ENCODE measurements at places on chromosomes 7 and 10.

DNA sequence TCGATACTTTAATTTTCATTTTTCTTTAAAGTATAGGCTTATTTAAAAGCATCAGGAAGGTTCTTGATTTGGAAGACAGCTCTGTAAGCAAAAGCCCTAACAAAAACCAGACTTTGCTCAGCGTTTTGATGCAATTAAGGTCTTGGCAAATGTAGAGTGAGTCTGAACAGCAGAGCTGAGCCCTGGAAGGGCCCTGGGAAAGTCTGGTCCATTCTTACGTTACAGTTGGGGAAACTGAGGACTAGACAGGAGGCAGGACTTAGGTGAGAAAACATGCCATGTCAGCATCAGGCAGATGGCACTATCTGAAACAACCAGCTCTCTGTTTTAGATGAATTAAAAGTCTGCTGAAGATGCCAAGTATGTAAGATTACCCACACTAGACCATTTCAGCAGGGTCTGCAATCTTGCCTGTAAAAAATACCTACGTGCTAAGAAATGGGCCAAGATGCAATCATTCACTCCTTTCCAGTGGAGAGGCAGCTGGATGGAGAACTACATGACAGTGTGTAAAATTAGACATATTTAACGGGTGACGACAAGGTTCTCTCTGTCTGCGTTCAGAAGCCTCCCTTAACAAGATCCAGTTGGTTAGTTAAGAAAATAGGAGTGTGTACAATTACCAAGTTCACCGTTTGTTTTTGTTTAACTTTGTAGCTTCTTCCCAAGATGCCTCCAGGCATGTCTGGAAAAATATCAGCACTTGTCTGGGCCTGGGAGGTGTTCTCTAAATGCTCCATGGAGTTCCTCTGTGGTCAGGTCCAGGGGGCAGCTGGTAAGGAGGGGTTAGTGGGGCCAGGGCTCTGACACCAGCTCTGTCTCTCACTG, 502.3 kb upstream of the ZMIZ1 start:
- no peak for DNase-seq

GRCh38 chr7:22252936-22253536, 103.9 kb downstream of the RAPGEF5 start:
- no peak for DNase-seq

DNA sequence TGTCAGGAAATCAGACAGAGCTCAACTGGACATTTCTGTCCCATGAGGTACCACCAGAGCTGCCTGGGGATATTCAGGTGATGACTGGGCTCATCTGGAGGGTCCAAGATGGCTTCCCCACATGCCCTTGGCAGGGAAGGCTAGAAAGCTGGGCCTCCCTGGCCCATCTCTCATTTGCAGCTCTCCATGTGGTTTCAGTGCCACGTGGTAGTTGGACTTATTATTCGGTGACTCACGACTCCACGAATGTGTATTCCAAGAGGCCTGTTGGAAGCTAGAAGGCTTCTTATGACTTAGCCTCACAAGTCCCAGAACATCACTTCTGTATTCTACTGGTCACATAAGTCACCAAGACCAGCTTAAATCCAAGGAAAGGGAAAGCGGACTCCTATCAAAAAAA, 22.8 kb downstream of the NSMCE4A start:
- DNase-seq: no peak

- no peak for DNase-seq
These were observed 133.2 kb downstream of the DNAJB6 start for GRCh38 chr7:157470017-157470322.

- DNase-seq: no peak
These were observed 88.2 kb downstream of the ELFN1 start for GRCh38 chr7:1758028-1758858.

DNA sequence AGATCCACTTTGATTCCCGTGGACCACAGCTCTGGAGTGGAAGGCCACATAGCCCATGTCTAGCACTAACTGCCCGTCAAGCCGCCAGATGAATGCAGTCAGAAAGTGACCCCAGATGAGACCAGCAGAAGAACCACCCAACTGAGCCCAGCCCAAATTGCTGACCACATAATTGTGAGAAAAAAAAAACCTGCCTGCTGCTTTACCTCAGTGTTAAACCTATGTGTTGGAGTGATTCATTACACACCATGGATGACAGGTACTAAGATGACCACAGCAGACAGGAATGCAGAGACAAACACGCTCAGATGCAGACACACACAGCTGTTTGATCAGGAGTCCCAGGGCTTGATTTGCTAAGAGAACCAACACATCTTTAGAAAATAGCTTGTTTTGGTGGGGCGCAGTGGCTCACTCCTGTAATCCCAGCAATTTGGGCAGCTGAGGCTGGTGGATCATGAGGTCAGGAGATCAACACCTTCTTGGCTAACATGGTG, 168.1 kb upstream of the PPP2R2D start:
- DNase-seq: no peak

GRCh38 chr7:42359946-42360345, 122.9 kb upstream of the GLI3 start:
- DNase-seq: no peak

- no peak for DNase-seq
These were observed 546.3 kb downstream of the SDK1 start for GRCh38 chr7:3847336-3847735.

GRCh38 chr7:22802426-22802825, 20.2 kb downstream of the TOMM7 start:
- DNase-seq: no peak

- DNase-seq: no peak
These were observed 4.8 kb downstream of the VSTM2A start for GRCh38 chr7:54546986-54547314.

GRCh38 chr7:80589631-80590030, 48.8 kb upstream of the CD36 start:
- no peak for DNase-seq

- DNase-seq: no peak
These were observed 9.4 kb upstream of the GET4 start for GRCh38 chr7:867001-867405.

GRCh38 chr7:141550386-141551093, 670 bp upstream of the AGK start:
- no peak for DNase-seq

DNA sequence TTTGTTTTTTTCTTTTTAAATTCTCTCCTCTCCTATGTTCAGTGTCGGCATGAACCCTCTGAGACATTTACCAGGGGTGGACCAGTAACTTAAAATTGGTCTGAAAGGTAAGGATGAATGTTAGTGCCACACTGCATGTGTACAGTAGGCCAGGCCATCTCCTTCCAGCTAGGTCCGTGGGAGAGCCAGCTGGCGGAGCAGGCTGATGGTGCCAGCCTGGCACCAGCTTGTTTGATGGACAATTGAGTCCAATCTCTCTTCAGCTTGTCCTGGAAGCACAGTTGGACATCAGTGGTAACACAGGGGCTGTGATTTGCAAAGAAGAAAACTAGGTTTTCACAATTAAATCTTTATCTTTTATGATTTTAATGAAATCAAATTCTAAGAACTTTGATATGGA, 136.5 kb downstream of the CNNM2 start:
- no peak for DNase-seq

DNA sequence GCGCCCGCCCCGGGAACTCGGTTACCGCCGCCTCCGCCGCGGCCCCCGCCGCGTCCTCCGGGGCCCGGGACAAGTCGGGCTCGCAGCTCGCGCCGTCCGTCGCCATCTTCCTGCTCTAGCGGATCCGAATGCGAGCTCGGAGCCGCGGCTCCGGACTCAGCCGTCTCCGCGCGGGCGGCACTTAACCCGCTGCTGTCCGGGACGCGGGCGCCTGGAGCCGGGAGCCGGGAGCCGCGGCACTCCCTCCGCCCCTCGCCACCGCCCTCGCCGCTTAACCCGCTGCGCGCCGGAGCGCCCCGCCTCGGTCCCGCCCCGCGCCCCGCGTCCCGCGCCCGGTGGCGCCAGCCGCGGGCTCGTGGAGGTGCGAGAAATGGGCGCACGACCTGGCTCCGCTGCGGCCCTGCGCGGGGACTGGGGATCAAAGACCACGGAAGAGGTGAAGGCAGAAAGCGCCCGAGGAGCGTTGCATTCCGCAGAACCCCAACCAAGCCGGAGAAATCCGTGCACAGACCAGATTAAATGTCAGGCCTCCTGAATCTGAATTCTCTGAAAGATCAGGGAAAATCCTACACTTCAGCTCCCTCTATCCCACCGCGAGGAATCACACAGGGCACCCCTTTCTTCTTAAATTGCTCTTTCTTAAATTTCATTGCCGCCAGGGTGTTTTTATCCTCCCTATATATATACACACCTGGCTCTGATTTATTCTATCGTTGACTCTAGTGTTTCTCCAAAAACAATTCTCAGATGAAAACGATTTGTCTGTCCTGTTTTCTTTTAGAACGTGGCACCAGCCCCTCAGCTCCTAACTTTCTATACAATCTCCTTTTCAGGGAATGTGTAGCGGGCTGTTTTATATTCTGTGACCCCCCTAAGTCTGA, at the start of gene CTTNBP2:
Gene CTTNBP2, minus strand, starts transcription at position 132 of the 881 bp plus-strand sequence. Its CDS starts 26 bp downstream, at position 106.
- no peak for DNase-seq

DNA sequence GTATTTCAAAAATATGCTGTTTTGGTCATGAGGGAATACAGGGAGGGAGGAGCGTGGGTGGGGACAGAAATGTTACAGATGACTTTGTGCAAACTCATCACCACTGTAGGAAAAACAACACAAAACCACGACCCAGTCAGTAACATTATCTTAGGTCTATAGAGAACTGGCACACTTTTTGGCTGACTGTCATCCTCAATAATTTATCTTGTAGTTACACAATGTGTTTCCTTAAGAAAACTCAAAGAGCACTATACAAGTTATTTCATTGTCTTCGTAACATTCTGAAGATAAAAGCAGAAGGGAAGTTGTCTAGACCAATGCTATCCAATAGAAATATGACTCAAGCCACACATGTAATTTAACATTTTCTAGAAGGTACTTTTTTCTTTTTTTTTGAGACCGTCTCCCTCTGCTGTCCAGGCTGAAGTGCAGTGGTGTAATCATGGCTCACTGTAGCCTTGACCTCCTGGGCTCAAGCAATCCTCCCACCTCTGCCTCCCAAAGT, 16.9 kb upstream of the CDK14 start:
- no peak for DNase-seq

DNA sequence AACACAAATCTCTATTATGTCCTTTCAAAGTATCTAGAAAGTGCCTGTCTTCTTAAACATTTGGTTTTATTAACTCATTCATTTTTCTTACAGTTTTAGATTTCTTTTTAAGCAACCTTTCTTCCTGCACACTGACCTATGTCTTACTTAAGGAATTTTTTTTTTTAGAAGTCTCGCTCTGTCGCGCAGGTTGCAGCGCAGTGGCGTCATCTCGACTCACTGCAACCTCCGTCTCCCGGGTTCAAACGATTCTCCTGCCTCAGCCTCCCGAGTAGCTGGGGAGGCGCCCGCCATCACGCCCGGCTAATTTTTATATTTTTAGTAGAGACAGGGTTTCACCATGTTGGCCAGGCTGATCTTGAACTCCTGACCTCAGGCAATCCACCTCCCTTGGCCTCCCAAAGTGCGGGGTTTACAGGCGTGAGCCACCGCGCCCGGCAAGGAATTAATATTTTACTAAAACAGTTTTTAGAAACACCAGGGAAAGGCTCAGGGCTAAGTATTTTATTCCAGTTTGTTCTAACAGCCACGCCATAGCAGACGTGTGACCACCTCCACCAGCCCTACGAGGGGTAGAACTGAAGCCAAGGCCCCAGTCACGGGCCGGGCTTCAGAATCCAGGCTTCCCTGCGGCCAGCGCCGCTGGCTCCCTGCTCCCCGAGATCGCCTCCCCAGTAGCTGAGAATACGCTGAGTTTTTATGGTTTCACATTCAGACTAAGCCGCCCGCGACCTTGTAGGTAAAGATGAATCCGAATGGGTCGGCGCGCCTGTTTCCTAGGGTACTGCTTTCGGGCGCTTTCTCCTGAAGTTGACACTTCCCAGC, 941 bp upstream of the LUC7L2 start:
- DNase-seq: peak; percentile 13

DNA sequence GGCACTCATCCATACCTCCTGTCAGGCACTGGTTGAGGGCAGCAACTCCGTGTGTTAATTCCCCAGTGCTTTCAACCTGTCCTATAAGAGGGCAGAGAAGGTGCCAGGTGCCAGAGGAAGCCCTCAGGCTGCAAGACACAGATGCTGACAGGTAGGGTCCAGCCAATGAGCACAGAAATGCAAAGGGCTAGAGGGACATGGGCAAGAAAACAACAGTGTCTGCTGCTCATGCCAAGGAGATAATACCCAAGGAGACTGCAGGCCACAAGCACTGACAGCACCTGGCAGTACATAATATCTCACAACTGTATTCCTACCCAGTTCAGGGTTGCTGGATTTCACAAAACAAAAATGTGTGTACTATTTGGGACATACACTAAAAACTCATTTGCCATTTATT, 38.4 kb upstream of the TM9SF3 start:
- no peak for DNase-seq

GRCh38 chr7:17988141-17988540, 39.5 kb downstream of the PRPS1L1 start:
- no peak for DNase-seq

GRCh38 chr10:85674851-85675250, 691.7 kb downstream of the GRID1 start:
- DNase-seq: no peak

- no peak for DNase-seq
These were observed 21.9 kb upstream of the FOXP2 start for GRCh38 chr7:114392686-114393085.

DNA sequence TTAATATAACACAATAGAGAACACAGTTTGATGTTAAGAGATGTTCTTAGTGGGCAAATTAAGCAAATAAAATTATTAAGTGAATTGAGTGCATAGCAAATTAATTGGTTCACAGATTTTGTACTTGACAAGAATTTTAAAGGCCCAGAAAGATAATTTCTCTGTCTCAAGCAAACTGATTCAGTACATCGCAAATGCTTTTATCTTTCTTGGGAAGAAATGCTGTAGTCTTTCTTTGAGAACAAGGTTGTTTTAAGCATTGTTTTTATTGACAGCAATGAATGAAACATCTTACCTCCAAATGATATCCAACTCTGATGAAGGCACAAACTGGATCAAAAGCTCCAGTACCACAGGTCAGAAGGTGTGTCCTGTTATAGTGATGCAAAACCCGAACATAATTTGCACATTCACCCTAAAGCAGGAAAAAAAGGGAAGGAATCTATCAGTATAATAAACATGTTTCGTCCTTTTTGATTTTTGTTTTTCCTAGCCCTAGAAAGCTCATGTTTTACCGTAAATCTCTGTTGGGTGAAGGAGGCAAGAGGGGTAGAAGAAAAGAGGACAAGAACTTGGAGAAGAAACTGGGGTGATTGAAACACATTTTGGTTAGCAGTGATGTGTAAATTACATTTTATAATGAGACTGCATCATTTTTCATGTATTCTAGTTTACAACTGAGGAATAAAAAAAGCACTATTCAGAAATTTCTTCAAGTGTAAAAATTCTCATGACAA, 182.6 kb downstream of the SEMA3E start:
- DNase-seq: no peak

- DNase-seq: no peak
These were observed 994.9 kb downstream of the REEP3 start for GRCh38 chr10:64515970-64516699.

DNA sequence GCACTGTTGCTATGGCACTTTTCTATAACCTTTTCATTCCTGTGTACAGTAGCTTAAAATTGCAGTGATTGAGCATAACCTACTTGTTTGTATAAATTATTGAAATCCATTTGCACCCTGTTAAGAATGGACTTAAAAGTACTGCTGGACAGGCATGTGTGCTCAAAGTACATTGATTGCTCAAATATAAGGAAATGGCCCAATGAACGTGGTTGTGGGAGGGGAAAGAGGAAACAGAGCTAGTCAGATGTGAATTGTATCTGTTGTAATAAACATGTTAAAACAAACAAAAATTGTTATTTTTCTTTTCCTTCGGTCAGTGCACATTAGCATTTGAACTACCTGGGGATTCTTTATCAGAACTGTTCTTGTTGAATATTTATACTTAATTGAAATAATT, 57.1 kb upstream of the BAMBI start:
- no peak for DNase-seq

- no peak for DNase-seq
These were observed 18.8 kb upstream of the PDCD4 start for GRCh38 chr10:110852947-110853346.
